Activated naive CD8-positive, alpha-beta T cell treated with anti-CD3 and anti-CD28 coated beads, Interleukin-2, amount 50 U/mL, for 24 hours (primary cell): ENCODE measurements at places on chromosomes 7 and 10.

DNA sequence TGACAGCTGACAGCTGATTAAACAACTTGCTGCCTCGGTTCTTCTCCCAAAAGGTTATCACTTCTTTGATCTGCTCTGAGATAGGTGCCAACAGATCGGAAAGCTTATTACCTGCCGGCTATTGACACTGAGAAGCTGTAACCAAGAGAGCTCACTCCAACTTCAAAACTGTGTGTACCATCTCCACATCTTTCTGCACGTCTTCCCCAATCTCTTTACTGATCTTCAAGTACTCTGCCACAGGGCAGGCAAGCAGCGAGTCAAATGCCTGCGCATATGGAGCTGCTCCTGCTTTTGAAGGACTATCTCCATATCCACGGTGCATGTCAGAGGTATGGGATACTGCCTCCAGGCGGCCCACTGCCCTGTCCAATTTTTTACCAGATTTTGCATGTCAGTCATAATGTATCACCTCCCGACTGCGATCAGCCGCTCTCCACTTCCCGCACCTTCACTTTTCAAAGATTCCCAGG lies 352 bp upstream of the ZNF485 start:
- H3K4me3 ChIP-seq = peak overlapping the region; percentile 83
- H3K27ac ChIP-seq = peak overlapping the region; percentile 79
- peaks cover 38% of the 10 kb centered on the region for H3K4me1 ChIP-seq
- no peak for DNase-seq
- peaks cover 40% of the 10 kb centered on the region for H3K36me3 ChIP-seq

DNA sequence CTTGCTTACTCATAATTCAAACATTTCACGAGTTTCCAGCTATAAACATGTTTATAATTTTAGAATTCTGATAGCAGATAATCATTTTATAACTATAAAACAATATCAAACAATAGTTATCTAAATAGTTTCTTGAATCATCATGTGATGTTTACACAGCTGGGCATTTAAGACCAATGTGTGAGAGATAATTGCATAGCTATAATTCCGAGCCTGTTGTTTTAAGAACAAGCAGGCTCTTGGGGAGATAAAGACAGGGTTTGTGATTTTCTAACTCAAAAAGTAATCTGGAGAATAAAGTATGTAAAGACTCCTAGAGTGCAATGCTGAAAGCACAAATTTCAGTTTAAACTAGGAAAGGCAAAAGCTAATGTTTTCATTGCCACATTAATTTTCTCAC lies 331.2 kb downstream of the LRRTM3 start:
- H3K36me3 ChIP-seq = no peaks in the 10 kb centered on the region
- no peak for DNase-seq
- H3K4me1 ChIP-seq = no peaks in the 10 kb centered on the region
- no peak overlapping the region for H3K4me3 ChIP-seq
- no peak overlapping the region for H3K27ac ChIP-seq

DNA sequence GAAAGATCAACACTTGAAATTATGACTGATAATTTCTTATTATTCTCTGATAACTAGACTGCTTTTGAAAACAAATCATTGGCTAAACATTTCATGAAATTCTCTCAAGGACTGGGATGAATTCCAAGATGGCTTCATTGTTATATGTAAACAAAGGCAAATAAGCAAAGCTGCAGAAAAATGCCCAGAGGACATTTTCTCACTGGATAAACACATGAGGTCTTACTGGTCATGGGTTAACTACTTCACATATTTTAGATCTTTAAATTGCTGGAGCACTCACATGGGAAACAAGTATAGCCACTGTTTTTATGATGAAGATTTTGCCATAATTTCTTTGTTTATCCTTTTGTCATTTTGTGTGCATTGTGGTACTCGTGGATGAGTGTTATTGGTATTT lies 239.1 kb downstream of the PHF14 start:
- no peaks in the 10 kb centered on the region for H3K36me3 ChIP-seq
- peaks cover 12% of the 10 kb centered on the region for H3K27me3 ChIP-seq
- peaks cover 1% of the 10 kb centered on the region for H3K4me1 ChIP-seq
- H3K4me3 ChIP-seq = no peak overlapping the region
- no peak overlapping the region for H3K27ac ChIP-seq

GRCh38 chr7:8913682-8914081 lies 480.3 kb downstream of the NXPH1 start:
- no peaks in the 10 kb centered on the region for H3K4me1 ChIP-seq
- no peak for DNase-seq
- H3K4me3 ChIP-seq = no peak overlapping the region
- no peaks in the 10 kb centered on the region for H3K36me3 ChIP-seq
- H3K27ac ChIP-seq = no peak overlapping the region

GRCh38 chr7:11328309-11328708 lies 354.6 kb downstream of the PHF14 start:
- H3K4me3 ChIP-seq = no peak overlapping the region
- no peak for DNase-seq
- H3K36me3 ChIP-seq = no peaks in the 10 kb centered on the region
- H3K27ac ChIP-seq = no peak overlapping the region
- H3K27me3 ChIP-seq = no peaks in the 10 kb centered on the region

DNA sequence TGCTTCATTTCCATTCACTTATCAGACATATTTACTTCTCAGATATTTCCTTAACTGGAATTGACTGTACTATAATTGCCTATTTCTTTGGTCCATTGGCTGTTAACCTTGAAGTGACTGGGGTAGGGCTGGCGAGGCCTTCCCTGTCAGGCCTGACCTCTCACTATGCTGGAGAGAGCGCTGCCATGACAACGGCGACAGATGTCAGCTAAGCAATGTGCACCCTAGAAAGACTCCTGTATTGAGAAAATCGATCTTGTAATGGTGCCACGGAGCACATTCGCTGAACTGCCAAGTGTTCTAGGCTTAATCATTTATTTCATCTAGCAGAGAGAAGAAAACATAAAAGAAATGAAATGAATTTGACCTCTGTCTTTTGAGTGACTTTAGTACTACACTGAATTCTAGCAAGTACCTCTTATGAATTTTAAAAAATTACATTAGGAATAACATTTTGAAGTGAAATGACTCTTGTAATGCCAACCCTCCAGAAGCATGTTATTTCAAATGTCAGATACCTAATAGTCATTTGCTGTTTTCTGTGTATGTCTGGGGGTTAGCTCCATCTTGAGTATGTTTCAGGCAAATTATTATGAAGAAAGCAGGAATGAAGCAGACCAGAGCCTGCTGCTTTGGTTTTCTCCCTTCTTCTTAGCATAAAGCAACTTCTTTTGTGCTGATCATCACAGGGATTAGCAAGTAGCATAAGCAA lies 148.0 kb downstream of the SNX10 start:
- no peak for DNase-seq
- H3K4me3 ChIP-seq = no peak overlapping the region
- no peak overlapping the region for H3K27ac ChIP-seq
- peaks cover 5% of the 10 kb centered on the region for H3K27me3 ChIP-seq
- no peaks in the 10 kb centered on the region for H3K4me1 ChIP-seq

GRCh38 chr7:69228212-69228811 lies 370.0 kb upstream of the AUTS2 start:
- no peak for DNase-seq
- no peaks in the 10 kb centered on the region for H3K4me1 ChIP-seq
- H3K4me3 ChIP-seq = no peak overlapping the region
- no peak overlapping the region for H3K27ac ChIP-seq
- H3K36me3 ChIP-seq = peaks cover 2% of the 10 kb centered on the region

GRCh38 chr10:1465418-1465911 lies 271.9 kb downstream of the ADARB2 start:
- H3K36me3 ChIP-seq = no peaks in the 10 kb centered on the region
- no peak overlapping the region for H3K4me3 ChIP-seq

DNA sequence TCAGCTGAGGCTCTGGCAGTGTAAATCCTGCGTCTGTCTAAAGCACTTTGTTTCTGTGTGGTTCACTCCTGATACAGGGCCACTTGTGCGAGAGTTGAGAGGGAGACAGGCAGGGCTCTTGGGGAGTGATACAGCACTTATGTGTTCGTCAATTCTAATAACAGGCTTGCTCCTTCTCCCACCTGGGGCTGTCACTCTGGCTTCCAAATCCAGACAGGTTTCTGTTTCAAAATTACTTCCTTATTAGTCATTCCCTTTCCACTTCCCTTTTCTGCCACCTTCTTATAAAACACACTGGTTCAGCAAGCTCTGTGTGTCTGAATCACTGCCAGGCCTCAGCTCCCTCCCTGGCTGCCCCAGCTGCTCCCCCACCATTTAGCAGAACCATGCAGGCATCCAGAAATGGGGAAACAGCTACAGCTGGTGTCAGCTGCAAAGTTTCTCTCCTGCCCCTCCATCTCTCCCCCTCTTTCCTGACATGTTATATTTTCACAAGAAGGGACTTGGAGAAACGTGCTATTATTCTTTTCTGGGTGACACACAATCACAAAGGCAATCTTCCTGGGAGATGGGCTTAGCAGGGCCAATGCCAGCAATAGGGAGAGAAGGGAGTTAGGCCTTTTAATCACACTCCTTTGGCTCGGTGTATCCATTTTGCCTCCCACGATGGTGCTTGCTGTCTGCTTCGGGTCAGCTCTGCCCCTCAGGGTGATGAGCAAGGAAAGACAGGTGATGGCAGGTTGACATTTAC lies 58.4 kb upstream of the ZNRF2 start:
- DNase-seq = peak; percentile 12
- H3K4me3 ChIP-seq = no peak overlapping the region
- peaks cover 19% of the 10 kb centered on the region for H3K4me1 ChIP-seq
- no peaks in the 10 kb centered on the region for H3K27me3 ChIP-seq
- H3K36me3 ChIP-seq = no peaks in the 10 kb centered on the region
- no peak overlapping the region for H3K27ac ChIP-seq

GRCh38 chr7:158006841-158007696 lies 580.6 kb downstream of the PTPRN2 start:
- H3K27ac ChIP-seq = no peak overlapping the region
- peaks cover 2% of the 10 kb centered on the region for H3K27me3 ChIP-seq
- H3K36me3 ChIP-seq = no peaks in the 10 kb centered on the region
- peaks cover 8% of the 10 kb centered on the region for H3K4me1 ChIP-seq

- H3K27ac ChIP-seq = no peak overlapping the region
- no peak overlapping the region for H3K4me3 ChIP-seq
- H3K36me3 ChIP-seq = no peaks in the 10 kb centered on the region
- no peaks in the 10 kb centered on the region for H3K4me1 ChIP-seq
- H3K27me3 ChIP-seq = no peaks in the 10 kb centered on the region
These were observed 303.3 kb upstream of the ETV1 start for GRCh38 chr7:14292737-14293136.

DNA sequence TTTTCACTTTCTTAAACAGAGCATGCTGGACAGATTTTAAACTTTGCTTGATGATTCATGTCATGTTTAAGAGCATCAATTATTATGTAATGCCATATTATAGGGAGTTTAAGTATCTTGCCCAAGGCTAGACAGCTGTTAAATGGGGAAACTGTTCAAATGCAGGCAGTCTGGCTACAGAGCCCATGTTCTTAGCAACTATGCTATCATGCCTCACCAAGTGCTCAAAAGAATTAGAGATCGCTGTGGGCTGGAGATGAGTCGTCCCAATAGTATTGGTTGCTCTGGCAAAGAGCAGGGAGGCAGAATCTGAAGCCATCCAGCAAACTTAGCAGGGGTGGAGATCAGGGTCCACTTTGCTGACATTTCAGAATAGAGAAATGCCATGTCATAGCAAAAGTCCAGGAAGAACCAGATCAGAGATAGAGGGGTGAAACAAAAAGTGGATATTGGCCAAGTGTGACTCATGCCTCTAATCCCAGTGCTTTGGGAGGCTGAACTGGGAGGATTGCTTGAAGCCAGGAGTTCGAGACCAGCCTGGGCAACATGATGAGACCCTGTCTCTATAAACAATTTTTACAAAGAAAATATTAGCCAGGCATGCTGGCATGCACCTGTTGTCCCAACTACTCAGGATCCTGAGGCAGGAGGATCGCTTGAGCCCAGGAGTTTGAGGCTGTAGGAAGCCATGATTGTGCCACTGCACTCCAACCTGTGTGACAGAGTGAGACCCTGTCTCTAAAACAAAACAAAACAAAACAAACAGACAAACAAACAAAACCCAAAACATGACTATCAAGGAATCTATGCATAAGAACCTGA lies 57.8 kb downstream of the BAMBI start:
- H3K27ac ChIP-seq = no peak overlapping the region
- H3K27me3 ChIP-seq = peaks cover 16% of the 10 kb centered on the region
- H3K4me1 ChIP-seq = no peaks in the 10 kb centered on the region
- DNase-seq = no peak
- no peak overlapping the region for H3K4me3 ChIP-seq
- no peaks in the 10 kb centered on the region for H3K36me3 ChIP-seq

DNA sequence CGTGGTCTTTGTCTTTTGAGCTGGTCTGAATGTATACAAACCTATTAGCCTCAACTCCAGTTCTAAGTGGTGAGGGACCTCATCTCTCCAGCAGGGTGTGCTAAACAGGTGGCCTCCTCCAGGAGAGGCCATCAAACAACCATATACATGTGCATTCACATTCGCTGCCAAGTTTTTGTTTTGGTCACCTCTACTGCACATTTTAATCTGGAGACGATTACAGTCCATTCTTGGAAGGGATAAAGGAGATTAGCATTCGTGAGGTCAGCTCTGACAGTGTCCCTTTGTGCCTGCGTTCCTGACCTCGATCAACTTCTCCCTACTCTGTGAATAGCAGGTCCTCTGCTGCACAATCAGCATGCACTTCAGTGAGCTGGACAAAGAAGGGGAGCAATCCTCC lies 60.8 kb downstream of the RHOBTB1 start:
- no peak overlapping the region for H3K27ac ChIP-seq
- no peaks in the 10 kb centered on the region for H3K27me3 ChIP-seq
- DNase-seq = no peak
- no peak overlapping the region for H3K4me3 ChIP-seq
- H3K4me1 ChIP-seq = no peaks in the 10 kb centered on the region
- H3K36me3 ChIP-seq = no peaks in the 10 kb centered on the region

- peaks cover 45% of the 10 kb centered on the region for H3K27me3 ChIP-seq
- peak; percentile 23 for DNase-seq
- H3K4me1 ChIP-seq = peaks cover 11% of the 10 kb centered on the region
- H3K4me3 ChIP-seq = peak within 1 kb of the TSS; percentile 60
- no peaks in the 10 kb centered on the region for H3K36me3 ChIP-seq
These were observed at the start of gene ADAMTS14 for GRCh38 chr10:70672165-70673042. TSS of gene ADAMTS14 (plus strand) at chr10:70672506. CDS start at chr10:70672803, 297 bp downstream.

DNA sequence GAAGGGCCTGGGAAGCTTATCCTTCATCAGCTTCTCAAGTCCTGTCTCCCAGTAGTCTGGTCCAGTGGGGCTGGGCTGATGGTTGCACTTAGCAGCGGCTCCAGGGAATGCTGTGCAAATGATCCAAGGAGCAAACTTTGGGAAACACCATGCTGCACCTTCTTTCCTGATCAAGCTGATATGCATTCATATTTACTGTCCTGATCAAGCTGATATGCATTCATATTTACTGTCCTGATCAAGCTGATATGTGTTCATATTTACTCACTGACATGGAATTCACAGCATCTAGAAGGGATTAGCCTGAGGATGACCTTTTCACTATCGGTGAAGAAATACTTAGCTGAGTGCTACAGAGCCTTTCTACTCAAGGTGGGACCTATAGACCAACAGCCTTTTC lies 330.7 kb downstream of the BMPER start:
- H3K36me3 ChIP-seq = no peaks in the 10 kb centered on the region
- no peak overlapping the region for H3K27ac ChIP-seq
- no peaks in the 10 kb centered on the region for H3K4me1 ChIP-seq
- DNase-seq = no peak

GRCh38 chr10:113261611-113262091 lies 291.2 kb upstream of the HABP2 start:
- no peak for DNase-seq
- H3K27ac ChIP-seq = no peak overlapping the region
- H3K36me3 ChIP-seq = no peaks in the 10 kb centered on the region
- peaks cover 1% of the 10 kb centered on the region for H3K4me1 ChIP-seq
- H3K4me3 ChIP-seq = no peak overlapping the region

GRCh38 chr7:69070476-69070875 lies 527.8 kb upstream of the AUTS2 start:
- H3K27ac ChIP-seq = no peak overlapping the region
- H3K27me3 ChIP-seq = no peaks in the 10 kb centered on the region
- no peak overlapping the region for H3K4me3 ChIP-seq
- no peak for DNase-seq
